ENCODE measurements at places on chromosomes 4 and X.
A peak's percentile ranks its signal among the peaks of the same experiment; 100 is the strongest.

GRCh38 chr4:180828455-180829018 lies 1414.7 kb upstream of the TENM3 start:
- no peak for DNase-seq

DNA sequence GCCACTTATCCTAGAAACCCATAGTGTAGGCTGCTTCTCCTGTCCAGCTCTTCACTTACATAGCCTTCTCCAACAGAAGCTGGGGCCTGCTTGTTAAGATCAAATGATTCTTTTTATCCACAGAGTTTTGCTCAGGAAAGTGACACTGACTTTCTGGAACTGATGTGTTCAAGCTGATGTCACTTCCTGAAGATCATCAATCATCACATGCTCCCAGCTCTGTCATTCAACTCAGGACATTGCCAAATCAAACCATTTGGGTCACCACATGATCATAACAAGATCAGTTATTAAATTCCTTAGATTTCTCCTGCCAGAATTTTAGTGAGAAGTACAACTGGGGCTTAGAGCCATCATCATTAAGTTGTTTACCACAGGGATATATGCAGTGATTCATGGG lies 39.4 kb downstream of the GLRA3 start:
- DNase-seq, result no peak

DNA sequence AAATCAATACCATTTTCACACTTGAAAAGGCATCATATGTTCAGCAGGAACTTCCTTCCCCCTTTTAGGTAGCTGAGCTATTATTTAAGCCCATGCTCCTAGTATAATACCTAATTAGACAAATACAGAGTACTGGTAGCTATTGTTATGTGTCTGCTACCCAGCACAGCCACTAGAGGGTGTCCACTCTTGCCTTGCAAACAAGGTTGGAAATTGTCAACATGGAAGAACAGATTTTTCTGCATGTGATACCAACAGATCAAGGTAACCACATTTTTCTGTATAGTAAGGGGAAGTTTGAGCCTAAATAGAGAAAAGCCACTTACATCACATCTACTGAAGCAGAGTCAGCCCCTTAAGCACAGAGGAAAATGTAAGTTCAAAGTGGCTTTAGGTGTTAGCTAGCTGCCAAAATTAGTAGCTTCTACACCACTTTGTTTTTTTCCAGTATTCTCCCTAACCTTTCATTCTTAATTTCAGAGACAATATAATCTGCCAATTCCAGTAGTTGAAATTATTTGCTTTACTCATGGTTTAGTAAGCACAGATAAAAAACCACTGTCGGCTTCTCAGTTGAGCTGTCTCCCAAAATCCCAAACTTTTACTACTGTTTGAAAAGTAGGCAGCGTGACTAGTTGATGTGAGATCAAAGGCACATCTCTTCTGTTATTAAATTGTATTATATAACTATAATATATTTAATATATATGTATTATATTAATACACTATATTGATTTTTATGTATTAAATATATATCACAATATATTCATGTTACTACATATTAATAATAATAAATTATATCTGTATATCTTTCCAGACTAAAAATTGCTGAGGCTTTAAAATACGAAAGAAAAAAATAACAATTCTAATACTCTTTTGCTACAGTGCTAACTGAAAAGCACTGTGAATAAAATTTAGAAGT lies 38.2 kb downstream of the EDNRA start:
- DNase-seq, result peak; percentile 6

- no peak for DNase-seq
Observed at GRCh38 chr4:84531689-84532088, 32.6 kb upstream of the NKX6-1 start.

GRCh38 chr4:15385928-15386327 lies 41.9 kb upstream of the C1QTNF7 start:
- no peak for DNase-seq

DNA sequence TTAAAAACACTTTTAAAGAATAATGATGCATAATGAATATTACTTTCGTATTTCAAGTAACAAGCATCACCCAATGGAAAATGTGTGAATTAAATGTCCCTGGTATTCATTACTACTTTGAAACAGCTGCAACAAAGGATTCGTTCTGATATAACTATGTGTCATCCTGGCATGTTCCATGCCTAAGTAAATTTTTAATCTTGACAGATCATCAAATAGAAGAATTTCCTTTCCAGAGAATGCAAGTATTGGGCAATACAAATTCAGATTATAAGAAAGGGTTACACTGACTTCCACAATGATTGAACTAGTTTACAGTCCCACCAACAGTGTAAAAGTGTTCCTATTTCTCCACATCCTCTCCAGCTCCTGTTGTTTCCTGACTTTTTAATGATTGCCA lies 105.3 kb downstream of the SPCS3 start:
- no peak for DNase-seq

GRCh38 chrX:109049416-109049815 lies 313.1 kb upstream of the IRS4 start:
- no peak for DNase-seq

DNA sequence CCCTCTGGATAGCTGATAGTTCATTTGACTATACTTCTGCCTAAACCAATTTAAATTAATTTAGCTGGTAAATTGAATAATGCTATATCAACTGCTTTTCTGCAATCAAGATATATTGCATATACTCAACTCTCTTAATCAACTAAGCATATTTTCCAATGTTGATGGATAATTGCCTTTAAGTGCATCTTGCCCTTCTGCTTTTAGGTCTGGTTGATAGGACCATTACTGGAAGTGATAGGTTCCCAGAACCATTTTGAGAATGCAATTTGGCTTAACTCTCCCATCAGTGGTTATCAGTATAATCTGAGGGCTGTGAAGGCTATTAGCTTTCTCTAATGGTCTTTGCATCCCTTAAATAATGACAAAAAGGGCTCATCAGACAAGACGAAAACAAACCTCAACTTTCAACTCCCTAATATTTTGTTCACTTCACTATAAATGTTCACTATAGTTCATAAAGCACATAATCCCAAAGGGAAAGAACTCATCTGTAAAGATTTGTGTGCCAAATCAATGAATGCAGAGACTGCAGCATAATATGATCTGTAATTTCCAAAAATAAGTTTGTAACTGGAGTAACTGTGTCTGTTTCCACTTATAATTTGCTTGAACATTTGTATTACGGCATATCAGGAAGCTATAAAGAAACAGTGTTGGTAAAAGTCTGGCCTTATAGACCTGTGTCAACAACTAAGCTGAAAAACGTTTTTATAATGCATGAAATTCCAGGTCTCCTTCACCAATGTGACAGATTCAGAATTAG lies 273.6 kb downstream of the FBXO8 start:
- DNase-seq, result no peak

DNA sequence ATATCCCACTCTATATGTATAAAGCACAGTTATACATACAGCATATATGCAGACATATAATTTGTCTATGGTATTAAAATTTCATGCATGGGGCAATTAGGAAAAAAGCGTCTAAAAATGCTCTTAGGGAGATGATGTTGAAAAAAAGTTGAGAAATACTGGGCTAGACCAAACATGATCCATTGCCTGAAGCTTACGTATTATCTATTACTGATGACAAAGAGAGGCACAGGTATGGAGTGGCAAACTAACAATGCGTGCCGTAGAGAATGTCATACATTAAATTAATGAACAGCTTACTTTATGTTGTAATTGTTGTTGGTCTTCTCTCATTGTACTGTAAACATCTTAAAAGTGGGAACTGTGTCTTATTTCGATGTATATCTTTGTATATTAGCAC lies 13.9 kb downstream of the RHOH start:
- DNase-seq, result no peak

DNA sequence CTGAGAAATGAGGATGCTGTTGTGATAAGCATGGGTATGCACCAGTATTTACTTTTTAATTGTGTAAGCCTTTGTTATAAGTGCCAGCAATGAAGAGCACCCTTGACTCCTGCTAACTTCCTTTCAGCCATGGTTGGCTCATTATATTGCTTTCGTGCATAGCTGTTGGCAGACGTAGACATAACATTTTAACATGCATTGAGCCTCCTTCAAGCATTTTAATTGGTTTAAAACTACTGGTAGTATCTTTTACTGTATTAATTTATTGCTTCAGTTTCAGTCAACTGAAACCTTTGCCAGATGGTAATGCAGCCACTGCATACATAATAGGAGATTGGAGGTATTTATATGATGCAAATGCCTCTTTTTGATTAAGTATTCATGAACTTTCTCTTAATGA lies 1285.4 kb downstream of the PCDH18 start:
- DNase-seq, result no peak

DNA sequence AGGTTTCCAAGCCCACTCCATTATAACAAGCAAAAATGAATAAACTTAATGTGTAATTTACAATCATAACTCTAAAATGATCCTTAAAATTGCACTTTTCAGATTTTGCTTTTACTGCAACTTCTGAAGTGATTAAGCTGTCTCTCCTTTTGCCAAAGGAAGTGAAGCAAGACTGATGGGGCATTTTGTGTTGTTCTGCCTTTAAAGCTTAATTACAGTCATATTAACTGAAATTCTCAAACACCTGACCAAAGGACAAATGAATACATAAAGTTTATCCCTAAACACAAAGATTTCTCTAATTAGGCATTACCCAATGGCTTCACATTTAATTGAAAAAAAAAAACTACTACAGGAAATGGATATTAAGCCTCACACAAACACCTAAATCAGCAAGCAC lies 101.8 kb downstream of the ATP11C start:
- DNase-seq, result no peak

DNA sequence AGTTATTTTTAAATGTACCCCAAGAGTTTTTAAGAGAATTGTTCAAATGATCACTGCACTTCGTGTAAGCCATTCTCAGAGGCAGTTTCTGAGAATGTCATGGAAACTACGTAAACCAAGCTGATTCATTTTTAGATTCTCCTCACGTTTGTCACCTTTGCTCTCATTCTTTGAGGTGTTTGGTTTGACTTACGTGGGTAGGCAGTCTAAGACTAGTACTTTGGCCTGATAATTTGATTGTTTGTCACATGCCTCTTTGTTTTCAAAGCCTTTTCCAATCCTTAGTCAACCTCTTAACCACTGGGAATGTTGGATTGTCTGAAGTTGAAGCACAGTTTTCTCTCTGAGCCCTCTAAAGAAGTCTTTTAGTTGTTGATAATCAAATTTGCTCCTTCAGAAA lies 10.5 kb downstream of the SEPTIN11 start:
- DNase-seq, result no peak

DNA sequence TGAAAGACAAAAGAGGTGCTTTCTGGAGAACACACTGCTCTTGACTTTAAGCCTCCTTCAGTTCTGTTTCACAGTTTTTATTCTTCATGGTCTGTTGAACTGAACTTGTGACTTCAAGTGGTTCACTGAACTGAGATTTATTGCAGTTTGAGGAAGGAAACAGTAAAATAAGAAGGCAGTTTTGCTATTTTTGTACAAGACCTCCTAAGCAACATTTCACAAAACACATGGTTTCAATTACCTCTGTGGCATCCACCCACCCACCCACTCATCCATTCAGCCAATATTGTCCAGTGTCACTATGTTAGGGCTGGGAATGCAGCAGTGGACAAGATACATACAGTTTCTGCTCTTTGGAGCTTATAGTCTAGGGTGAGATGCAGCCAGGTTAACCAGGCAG lies 131.3 kb downstream of the IL1RAPL2 start:
- no peak for DNase-seq

DNA sequence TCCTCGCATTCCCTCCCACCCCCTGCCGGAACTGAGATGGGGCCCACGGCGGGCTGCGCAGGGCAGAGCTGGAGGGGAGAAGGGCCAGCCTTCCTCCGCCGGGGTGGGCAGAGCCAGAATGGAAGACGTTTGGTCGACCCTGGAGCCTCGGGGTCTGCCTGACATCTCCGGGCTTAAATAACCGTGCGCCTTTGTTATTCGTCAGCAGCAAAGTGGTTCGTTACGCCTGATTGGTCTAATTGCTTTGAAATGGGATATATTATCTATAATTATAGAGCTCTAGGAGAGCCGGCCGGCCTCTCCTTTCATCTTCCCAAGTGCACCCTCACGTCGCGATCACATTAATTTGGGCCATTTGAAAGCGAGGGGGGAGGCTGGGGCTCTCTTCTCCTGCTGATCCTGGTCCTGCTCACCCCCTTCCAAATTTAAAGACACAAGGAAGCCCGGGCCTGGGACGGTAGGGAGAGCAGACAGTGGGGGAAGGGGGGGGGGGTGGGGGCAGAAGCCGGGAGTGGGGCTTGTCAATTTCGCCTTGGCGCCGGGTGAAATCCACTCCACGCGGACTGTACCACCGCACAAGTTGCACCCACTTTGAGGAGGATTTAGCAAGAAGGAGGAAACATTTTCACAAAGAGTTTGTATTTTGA lies 4.7 kb upstream of the MSX1 start:
- DNase-seq, result no peak

DNA sequence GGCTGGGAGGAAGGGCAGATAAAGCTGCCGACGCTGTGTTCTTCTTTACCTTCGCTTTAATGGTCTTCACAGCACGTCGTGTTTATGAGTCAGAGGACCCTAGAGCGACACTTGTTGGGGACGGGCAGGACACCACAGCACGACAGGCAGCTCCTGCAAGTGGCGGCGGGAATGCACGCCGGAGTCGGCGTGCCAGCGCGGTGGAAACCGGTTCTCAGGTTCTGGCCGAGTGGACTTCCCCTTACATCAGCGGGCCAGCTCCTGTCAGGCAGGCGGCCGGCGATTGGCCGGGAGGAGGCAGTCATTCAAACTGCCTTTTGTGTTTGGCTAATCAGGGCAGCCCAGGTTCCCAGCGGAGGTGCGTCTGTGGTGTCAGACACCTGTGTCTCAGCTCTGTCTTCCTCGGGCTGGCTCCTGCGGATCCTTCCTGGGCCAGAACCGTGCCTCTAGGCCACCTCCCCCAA lies 150.9 kb downstream of the SHROOM3 start:
- DNase-seq, result no peak

GRCh38 chr4:98773638-98774037 lies 115.2 kb upstream of the TSPAN5 start:
- no peak for DNase-seq

DNA sequence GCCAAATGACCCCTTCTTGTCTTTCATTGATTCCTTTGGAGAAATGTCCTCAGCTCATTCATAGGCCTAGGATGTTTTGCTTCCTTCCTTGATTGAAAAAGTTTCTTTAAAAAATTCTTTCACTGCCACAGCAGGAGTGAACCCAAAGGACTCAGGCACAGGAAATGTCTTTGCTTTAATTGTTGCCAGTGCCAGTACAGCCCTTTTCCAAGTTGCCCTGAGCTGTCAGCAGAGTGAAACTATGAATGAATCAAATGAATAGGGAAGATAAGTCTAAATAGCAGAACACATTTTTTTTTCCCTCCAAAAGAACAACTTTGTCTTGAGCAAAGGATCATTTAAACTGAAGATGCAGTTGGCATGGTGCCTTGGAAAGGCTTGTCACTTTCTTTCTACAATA lies 63.8 kb upstream of the SLC4A4 start:
- DNase-seq, result no peak

- DNase-seq, result no peak
Observed at GRCh38 chr4:79235095-79235494, 90.8 kb downstream of the NAA11 start.

- DNase-seq, result no peak
Observed at GRCh38 chr4:158597879-158598596, 73.6 kb downstream of the C4orf46 start.

DNA sequence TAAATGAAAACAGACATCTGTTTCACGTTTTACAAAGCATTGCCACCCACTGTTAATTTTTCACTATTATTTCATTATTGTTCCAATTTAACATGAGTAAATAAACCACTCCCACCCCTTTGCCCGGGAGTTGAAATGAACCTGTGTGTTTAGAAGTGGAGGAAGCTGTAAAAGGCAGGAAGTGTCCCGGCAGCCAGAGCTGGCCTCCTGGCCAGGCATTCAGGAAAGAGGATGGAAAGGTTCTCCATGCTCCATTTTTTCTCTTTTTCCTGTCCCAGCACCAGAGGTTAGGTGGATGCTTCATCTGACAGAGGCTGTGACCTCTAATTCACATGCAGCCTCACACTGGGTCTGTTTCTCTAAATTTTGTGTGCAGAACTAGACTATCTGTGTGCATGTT lies 55.5 kb upstream of the LNX1 start:
- no peak for DNase-seq
